ENCODE measurements at places on chromosomes 6 and 20. TPM values are rescaled to one million over a fixed set of nuclear protein-coding genes. Genes with fewer than 3 reads are reported as not detected.

DNA sequence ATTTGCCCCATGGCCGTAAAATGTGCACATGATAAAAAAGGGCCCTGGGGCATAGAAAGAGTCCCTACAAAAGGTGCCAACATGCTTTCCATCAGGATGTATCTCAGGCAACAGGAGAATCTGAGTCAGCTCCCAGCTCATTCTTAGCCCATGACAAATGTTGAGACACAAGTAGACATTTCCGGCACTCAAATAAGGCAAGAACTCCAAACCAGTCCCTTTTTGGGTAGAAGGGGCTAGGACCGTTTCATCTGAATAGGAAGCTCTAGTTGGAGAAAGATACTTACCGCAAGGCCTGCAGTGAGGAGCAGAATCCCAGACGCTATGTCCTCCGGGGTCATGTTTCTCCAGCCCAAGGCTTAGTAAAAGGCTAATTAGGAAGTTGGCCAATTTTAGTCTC, 261.0 kb upstream of the RIN2 start:
- no peak overlapping the region for H3K27ac ChIP-seq
- no peaks in the 10 kb centered on the region for H3K36me3 ChIP-seq
- no peaks in the 10 kb centered on the region for H3K27me3 ChIP-seq
- no peaks in the 10 kb centered on the region for H3K4me1 ChIP-seq
- no peak overlapping the region for H3K4me3 ChIP-seq

Gene CAP2
- polyA plus RNA-seq = not detected

DNA sequence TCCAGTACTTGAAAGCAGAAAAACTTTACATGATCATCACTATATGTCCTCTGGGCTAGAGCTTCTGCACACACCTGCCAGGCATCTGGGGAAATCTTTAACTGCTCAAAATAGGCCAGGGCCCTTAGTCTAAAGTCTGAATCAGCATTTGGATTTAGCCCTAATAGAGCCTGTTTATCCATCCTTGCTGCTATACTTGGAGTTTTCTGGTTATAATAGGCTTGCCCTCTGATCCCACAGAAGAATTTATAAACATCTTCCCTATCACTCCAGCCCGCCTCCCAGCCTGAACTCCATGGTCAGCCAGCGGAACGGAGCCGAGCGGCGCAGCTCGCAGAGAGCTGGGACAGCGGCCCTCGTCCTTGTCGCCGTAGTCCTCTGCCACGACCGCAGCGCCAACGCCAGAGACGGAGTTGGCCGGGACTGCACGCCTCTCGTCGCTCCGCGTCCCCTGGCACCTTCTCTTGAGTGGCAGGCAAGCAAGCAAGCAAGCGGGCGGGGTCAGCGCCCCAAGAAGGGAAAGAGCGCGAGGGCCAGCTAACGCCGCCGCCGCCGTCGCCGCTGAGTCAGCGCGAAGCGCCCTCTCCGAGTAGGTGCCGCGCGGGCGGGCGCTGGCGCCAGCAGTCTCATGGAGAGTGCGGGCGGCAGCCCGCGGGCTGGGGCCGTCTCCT, 25.4 kb upstream of the ASIP start:
- H3K4me3 ChIP-seq = no peak overlapping the region
- no peak overlapping the region for H3K27ac ChIP-seq
- peaks cover 5% of the 10 kb centered on the region for H3K4me1 ChIP-seq
- H3K27me3 ChIP-seq = peaks cover 5% of the 10 kb centered on the region

DNA sequence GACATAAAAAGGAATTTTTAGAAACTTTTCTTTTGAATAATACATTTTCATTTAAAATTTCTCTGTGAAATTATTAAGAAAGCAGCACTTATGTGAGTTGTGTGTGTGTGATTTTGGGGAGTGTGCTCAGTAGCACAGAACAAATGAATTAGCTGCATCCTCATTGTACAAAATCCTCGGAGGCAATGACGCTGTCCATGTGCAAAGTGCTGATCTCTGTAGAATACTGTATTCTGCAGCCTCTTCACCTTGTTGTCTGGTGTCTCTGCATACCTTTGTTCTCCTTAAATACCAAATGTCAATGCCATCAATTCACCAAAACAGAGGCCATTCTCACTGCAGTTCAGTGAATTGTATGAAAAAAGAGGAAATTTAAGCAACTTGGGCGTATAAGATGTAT, 838.4 kb downstream of the QKI start:
- no peak overlapping the region for H3K4me3 ChIP-seq
- H3K36me3 ChIP-seq = no peaks in the 10 kb centered on the region
- DNase-seq = no peak

Gene MYH7B
- not detected for polyA plus RNA-seq

DNA sequence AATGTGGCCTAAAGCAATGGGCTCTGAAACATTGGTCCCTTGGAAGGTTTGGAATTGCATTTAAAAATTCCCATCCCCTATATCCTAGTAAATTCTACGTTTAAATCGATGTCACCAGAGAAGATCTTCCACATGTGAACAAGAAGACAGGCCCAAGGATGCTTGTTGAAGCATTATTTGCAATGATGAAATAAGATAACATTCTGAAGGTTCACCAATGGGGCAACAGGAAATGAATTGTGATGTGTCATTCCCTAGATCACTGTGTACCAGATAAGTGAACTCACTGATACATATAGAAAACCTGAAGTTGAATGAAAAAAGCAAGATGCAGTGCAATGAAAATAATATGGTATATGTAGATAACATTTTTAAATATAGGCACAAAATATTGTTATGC, 464.3 kb upstream of the BTBD3 start:
- H3K4me1 ChIP-seq = no peaks in the 10 kb centered on the region
- no peaks in the 10 kb centered on the region for H3K36me3 ChIP-seq
- no peak overlapping the region for H3K27ac ChIP-seq

Data from CD4-positive, alpha-beta memory T cell (primary cell).